ENCODE measurements at places on chromosomes 12 and 14.

GRCh38 chr14:84234281-84234680 is 1295.7 kb upstream of the FLRT2 start:
- DNase-seq, result no peak

- no peak for DNase-seq
Measured at GRCh38 chr14:68342216-68342763, 450.6 kb downstream of the ZFP36L1 start.

GRCh38 chr12:104358353-104359003 is 54.9 kb downstream of the EID3 start:
- DNase-seq, result peak; percentile 23

GRCh38 chr14:22928237-22929103 is 706 bp downstream of the PRMT5 start:
- no peak for DNase-seq

DNA sequence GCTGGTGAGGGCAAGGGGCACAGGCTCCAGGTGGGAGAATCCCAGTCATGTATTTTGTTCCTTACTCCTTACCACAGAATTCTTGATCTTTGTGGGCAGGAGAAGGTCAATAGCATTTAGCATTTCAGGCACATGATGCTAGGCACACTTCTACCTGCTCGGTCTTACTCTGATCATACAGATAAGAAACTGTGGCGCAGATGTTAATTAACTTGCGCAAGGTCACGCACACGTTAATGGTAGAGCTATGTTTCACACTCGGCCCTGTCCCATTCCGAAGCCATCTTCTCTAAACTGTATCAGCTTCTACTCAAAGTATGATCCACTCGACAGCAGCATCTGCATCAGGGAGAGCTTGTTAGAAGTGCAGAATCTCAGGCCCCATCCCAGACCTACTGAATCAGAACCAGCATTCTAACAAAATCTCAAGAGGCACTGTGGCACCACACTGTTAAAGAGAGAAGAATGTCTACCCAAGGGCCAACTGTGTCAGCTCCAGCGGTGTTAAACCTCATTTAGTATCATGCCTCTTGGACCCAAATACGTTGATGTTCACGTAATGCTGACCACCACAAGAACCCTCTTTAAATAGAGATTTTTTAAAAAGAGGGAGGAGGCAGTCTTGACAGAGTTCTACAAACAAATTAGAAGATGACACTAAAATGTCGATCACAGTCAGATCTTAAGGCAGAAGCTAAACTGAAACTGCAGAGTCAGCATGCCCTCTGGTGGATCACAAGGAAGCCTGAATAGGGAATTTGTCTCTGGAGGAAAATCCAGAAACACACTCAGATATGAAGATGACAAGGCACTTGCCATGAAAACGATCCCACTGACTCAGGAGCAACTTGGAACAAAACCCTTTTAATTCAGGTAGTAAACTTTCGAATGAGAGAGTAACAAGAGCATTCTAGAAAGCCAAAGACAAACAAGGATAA is 7.3 kb downstream of the STXBP6 start:
- DNase-seq, result no peak

GRCh38 chr12:121516437-121517011 is 64.3 kb downstream of the KDM2B start:
- no peak for DNase-seq

DNA sequence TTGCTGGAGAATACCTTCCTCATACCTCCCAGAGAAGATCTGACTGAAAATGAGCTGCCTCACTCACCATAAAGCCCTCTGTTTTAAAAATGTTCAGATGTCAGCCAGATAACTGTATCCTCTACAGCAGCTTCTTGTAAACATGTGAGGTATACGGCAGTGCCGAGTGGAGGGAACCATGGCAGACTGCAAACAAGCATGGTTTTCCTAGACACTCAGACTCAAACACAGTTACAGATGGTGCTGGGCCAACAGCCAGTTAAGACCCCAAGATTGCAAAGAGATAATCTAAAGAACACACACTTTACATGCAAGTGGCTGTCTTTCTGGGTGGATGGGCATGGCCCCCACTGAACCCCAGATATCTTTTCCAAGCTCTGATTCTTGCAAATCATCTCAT is 16.6 kb upstream of the CCDC177 start:
- DNase-seq, result no peak

DNA sequence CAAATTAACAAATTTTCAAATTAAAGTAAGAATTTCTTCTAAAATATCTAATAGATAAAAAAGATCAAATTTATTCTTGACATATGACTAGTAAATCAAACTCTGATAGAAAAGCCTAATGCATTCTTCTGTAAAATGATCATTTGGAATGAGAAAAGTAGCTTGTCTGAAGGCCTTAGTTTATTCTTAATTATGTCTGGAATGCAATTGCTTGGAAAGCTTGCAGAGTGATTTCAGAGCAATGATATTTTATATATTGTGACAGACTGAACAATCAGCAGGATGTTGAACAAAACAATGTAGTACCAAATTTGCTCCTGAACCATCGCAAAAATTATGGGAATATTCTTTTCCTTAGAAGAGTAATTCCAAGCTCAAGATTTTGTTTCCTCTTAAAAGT is 789.6 kb upstream of the NOVA1 start:
- no peak for DNase-seq

DNA sequence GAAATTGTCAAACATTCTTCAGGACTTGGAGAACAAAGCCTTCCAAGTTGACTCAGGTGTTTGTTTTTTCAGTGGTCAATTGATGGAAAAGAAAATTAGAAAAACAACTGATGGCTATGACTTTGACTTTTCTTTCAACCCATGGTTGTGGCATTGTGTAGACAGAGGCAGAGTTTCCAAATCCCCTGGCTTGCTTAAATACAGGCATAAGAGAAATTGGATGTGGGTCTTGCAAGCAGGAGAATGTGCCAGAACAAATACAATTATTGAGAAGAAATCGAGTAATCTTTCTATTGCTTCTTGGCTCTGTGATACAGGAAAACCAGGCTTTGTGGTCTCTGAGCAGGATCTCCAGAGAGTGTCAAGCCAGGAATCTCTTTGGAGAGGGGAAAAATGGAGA is 40.9 kb upstream of the FRMD6 start:
- DNase-seq, result no peak

DNA sequence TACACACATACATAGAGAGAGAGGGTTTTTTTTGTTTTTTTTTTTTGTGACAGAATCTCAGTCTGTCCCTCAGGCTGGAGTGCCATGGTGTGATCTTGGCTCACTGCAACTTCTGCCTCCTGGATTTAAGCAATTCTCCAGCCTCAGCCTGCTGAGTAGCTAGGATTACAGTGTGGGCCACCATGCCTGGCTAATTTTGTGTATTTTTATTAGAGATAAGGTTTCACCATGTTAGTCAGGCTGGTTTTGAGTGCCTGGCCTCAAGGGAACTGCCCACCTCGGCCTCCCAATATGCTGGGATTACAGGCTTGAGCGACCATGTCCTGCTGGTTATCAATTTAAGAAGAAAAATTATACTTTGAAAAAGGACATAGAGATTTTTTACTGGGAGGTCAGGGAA is 710.6 kb downstream of the SLC6A15 start:
- DNase-seq, result no peak

- no peak for DNase-seq
Measured at GRCh38 chr14:32244404-32244803, 41.3 kb upstream of the RNU6-8 start.

GRCh38 chr12:106304001-106304421 is 1.5 kb downstream of the TCP11L2 start:
- DNase-seq, result no peak

DNA sequence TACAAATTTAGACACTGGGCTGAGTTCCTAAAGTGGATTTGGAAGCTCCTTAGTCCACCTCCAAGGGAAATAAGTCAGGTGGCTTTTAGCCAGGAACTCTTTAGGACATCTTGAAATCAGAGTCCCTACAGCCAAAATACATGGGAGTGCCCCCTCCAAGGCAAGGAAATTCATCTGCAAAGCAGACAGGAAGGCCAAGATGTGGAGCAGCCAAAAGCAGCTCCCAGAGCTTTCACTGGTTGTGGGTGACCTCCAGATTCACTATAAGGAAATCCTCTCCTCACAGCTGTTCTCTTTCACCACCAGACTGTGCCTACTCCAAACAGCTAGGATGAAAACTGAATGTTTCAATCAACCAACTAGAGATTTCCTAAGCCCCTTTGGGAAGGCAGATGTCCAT is 6.6 kb downstream of the TTC9 start:
- no peak for DNase-seq

- no peak for DNase-seq
Measured at GRCh38 chr12:57096099-57096572, 7.2 kb downstream of the NAB2 start.

DNA sequence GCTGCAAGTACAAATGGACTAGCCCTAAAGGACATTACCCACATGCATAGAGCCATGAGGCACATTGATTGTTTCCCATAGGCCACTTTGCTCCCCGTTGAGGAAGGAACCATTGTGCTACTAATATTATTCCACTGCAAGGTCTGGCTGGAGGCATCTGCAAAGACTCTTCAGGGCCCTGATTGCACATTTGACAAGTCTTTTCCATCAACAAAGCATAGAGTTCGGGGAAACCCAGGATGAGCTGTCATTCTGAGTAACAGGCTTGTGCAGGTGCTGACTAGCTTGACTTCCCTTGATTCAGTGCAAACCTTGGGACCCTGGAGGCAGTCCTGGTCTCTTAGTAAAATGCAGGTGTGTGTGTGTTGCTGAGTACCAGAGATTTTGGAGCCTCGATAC is 73.8 kb downstream of the SUSD6 start:
- DNase-seq, result peak; percentile 49

- DNase-seq, result no peak
Measured at GRCh38 chr14:74504874-74505720, 11.5 kb downstream of the ISCA2 start.

DNA sequence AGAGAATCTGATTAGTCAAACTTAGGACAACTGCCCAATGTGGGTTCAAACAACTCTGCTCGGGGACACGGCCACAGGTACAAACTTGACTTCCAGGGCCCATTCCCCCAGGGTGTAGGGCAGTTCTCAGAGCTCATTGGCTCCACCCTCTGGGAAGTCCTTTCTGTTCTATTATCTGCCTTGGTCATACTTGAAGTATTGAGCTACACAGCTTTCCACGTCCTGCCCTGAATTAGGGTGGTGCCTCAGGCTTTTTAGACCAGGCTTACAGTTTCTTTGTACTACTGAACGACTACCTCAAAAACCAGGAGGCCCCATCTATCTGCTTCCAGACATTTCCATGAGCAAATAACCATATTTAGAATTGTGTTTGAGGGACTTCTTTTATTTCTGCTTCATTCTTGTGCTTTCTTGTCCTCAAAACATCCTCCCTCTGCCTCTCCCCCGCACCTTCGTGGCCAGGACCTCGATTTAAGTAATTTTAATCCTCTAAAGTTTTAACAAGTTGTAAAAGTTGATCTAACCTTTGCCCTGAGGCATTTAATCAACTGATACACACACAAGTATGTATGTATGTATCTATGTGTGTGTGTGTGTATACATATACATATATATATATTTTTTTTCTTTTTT is 281.7 kb upstream of the AMIGO2 start:
- DNase-seq, result no peak

GRCh38 chr12:50745861-50746260 is 18.0 kb upstream of the ATF1 start:
- DNase-seq, result no peak

GRCh38 chr14:51396222-51396815 is 156.3 kb downstream of the TMX1 start:
- DNase-seq, result no peak

DNA sequence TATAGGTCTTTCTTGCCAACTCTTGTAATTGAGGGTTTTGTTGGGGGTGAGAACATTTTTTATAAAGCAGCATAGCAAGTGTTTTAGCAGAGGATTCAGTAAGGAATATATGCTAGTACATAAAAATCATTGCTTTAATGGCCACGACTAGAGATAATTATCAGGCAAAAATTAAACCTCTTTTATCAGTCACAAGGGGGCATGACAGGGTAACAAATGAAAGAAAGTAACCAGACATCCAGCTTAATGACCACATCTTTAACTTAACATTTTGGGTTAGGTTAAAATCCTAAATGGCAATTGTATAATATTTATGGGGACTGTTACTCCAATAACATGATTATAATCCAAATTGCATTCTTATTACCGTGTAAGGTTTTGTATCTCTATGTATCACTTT is 119.6 kb downstream of the LRRIQ1 start:
- DNase-seq, result no peak

DNA sequence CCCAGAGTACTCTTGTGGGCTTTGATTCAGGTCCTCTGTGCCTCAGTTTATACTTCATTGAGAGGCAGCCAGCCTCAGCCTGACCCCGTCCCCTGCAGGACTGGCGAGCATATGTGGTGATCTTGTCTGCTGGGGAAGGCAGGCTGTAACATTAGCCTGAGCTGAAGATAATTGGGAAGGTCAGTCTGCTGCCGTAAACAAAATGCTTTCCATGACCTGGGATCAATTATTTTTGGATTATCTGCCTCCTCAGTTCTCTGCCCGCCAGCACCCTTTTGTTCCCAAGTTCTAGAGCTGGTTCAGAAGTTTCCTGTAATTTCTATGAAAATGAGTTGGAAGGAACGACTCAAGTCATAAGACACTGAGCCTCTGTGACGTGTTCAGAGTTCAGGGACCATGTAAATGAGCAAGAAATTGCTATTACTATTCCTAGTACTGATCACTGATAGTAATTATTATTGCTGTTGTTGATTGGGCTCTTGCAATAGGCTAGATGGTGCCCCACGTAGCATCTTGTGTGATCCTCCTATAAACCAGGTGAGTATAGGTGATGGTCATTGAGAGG is 4.5 kb downstream of the ORAI1 start:
- no peak for DNase-seq

DNA sequence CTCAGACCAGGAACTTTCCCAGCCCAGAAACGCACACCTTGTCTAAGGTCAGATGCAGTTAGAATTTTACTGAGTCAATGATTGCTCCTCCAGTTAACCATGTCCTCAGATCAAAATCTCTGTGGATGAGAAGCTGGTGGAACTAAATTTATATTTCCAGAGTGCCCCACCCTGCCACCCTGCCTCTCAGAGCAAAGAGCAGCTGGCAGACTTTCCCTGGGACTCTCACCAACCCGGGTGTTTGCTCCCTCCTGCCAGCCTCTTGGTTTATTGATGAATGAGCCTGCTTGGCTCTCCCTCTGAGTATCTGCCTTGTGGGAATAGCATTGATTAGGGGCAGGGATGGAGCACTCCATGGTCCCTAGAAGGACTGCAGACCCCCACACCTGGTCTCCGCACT is 5.9 kb upstream of the KRT1 start:
- DNase-seq, result no peak

DNA sequence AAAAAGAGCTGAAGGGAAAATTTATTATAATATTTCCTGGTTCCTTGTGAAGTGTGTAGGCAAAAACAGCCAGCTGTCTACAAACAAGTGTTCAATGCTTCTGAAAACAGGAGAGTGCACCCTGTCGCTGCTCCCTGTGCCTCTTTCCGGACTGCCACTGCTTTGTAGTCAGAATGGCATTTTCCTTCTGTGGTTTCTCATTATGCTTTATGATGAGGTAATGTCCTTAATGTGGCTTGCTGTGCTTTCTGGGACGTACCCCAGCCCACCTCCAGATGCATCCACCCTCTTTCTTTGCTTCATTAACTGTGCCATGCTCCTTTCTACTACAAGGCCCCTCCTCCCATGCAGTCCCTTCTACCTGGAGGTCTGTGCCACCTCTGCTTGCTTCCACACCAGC is 148.1 kb downstream of the SYT1 start:
- no peak for DNase-seq

GRCh38 chr12:91119089-91119488 is 7.8 kb upstream of the LUM start:
- DNase-seq, result no peak

- DNase-seq, result no peak
Measured at GRCh38 chr14:101878822-101879528, 85.4 kb upstream of the DYNC1H1 start.

GRCh38 chr12:6200256-6201212 is at the start of gene CD9:
Gene CD9 (plus strand): TSS chr12:6200400. CDS start chr12:6200500, 100 bp downstream.
- DNase-seq, result peak; percentile 18
